Tibial nerve (tissue), 4 donors: ENCODE measurements at places on chromosomes 5 and 9.

GRCh38 chr9:22157276-22157675 is 148.2 kb upstream of the CDKN2B start:
- no peak for DNase-seq

DNA sequence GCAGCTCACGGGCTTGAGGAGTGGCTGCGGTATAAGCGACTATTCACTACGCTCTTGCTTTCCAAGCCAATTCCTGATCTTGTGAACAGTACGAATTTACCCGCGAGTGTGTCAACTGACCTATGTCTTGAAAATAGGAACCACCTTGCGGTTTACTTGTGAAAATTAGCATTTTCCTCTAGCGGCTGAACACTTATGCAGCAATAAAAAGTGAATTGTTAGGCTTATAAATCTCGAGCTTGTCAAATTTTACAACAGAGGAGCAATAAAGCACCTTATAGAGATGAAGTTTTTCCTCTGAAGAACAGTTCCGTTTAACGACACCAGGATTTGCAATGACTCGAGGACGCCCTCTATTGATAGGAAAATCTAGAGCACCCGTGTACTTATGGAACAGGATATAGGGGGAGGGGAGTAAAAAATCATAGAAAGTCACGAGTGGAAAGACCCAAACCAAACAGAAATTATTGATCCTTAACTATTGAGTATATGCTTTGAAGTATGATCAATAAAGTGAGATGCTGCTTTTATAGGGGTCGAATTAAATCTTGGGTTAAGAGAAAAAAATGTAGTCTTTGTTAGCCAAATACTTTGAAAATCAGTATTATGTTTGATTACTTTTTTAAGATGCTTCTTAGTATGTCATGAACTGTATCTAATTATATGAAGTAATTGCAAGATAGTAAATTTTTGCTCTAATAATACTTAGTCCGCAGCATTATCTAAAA is 1.9 kb upstream of the RGMB start:
- DNase-seq = peak; percentile 94

DNA sequence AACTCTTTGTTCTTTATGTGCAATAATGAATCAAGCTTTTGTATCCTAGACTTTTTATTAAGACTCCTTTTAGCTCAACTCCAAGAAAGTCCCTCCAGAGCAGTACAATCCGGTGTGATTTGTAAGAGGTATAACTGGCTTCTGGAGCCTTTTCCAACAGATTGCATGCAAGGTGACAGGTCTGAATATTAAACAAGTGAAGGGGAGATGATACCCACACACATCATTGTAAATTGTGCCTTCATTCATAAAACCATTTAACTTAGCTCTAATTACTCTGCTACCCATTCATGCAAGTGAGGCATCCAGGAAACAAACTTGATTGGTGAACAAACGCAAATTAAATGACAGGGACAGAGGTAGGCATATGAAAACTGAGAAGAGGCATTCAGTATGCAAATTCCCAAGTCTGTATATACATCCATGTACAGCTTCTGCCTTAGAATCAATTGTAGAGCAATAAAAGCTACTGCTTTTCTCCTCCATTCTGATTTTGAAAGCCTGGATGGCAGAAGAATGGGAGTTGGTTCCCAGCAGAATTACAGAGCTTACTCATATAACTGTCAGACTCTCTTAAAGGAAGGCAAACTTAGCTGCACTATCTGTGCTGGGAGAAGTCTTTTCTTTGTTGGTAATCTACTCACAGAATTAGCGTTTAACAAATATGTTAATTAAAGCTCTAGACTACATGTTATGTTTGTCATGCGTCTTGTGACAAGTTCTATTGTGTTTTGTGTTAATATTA is 261.0 kb upstream of the CDH6 start:
- no peak for DNase-seq

DNA sequence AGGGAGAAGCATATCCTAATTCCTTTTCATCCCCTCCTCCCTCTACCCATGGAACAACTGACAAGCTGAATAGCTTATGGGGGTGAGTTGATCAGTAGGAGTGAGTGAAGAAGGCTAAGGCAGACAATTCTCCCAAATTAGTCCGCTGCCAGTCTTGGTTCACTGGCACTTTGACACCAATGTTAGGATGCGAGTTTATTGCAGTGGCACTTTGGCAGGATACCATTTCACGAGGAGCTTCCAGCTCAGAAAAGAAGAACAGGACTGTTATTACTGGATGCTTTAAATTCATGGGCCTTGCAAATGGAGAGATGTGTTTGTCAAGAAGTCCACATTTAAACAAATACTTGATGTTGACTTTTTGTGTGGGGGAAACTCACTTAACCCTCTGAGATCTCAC is 427.6 kb downstream of the NR2F1-AS1 start:
- DNase-seq = no peak

DNA sequence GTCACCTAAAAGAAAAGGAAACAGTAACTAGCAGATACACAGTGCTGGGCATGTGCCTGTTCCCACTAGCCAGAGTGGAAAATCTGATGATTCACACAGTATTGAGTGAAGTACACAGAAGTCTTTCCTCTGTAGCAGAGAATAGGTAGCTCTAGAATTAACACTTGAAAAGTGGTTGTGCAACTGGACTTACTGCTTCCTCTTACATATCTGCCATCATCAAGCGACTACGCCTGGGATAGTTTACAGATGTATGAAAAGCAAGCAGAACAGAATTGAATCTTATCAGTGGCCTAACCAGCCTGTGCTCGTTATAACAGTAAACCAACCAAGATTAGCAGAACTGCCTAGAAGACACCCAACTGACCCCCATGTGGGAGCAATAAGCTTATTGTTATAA is 130.6 kb downstream of the DTWD2 start:
- no peak for DNase-seq

- DNase-seq = no peak
Measured at GRCh38 chr5:31182136-31182535, 11.3 kb upstream of the CDH6 start.
